ENCODE measurements at places on chromosomes 6 and 20.

DNA sequence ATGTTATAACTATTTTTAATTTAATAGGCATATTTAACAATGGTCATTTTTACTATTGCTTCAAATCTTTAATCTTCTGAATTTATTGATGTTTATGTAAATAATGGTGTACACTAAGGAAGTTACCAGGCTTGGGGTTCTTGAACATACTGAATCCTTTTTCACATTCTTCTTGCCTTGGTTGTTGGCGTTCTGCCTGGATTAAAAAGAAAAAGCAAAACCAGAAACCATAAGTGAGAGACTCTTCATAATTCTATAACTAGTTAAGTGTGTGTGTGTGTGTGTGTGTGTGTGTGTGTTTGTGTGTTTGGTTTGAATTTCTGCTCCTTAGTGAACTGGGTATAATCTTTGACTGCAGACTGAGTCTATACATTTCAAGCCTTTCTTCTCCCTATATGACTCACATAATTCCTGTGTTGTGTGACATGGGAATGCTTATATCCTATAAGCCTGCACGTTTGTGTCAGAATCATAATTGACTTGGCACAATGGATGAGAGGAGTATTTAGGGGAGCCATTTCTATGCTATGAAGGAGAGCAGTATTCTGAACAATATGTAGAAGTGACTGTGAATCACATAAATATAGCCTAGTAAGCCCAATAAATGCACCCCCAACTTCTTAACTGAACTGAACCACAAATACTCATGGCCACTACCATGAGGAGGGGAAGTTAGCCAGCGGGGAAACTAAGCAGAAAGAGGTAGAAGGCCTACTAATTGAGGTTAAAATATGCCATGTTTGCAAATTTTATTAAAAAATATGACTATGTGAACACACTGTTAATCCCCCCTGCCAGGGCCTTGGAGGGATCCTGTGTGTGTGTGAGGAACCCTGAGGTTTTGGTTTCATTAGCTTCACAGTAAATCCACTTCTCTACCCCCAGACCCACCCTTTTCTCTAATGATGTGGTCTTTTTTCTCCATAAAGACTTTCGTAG is 425.5 kb downstream of the BCKDHB start:
- peaks cover 4% of the 10 kb centered on the region for H3K27me3 ChIP-seq
- H3K4me1 ChIP-seq, result no peaks in the 10 kb centered on the region
- no peak overlapping the region for H3K27ac ChIP-seq
- no peak overlapping the region for H3K4me3 ChIP-seq
- no peak for DNase-seq

GRCh38 chr6:3088968-3089367 is 20.7 kb downstream of the RIPK1 start:
- no peak overlapping the region for H3K4me3 ChIP-seq
- H3K27ac ChIP-seq, result peak overlapping the region; percentile 68
- H3K27me3 ChIP-seq, result no peaks in the 10 kb centered on the region
- peaks cover 31% of the 10 kb centered on the region for H3K36me3 ChIP-seq
- peaks cover 12% of the 10 kb centered on the region for H3K4me1 ChIP-seq
- no peak for DNase-seq

DNA sequence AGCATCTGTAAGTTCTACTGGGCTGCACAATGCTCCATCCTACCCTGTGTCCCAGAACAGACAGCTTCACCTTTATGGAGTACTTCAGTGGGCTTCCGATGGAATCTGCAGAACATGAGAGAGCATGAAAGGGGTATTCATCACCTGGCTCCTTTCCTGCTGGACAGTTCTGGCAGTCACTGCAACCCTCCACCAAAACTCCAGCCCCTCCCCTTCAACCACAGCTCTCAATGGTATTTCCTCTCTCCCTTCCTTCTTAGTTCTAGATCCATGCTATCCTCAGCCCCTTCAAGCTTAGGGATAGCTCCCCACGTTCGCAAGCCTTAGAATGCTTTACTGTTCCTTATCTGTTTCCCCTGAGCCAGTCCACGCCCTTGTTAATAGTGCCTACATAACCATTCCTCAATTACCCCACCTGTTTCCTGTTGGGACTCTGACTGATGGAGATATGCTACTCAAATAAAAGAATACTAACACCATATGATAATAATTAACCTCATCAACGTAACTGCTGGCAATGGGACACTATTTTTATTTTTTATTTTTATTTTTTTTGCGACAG is 26.8 kb downstream of the TRAM2 start:
- H3K4me3 ChIP-seq, result no peak overlapping the region
- peaks cover 7% of the 10 kb centered on the region for H3K36me3 ChIP-seq
- H3K27me3 ChIP-seq, result no peaks in the 10 kb centered on the region
- DNase-seq, result no peak
- no peak overlapping the region for H3K27ac ChIP-seq

- no peak overlapping the region for H3K27ac ChIP-seq
- no peaks in the 10 kb centered on the region for H3K4me1 ChIP-seq
- no peaks in the 10 kb centered on the region for H3K27me3 ChIP-seq
- H3K36me3 ChIP-seq, result no peaks in the 10 kb centered on the region
- DNase-seq, result no peak
- H3K4me3 ChIP-seq, result no peak overlapping the region
These were observed 12.3 kb upstream of the DEFB112 start for GRCh38 chr6:50062051-50062450.

DNA sequence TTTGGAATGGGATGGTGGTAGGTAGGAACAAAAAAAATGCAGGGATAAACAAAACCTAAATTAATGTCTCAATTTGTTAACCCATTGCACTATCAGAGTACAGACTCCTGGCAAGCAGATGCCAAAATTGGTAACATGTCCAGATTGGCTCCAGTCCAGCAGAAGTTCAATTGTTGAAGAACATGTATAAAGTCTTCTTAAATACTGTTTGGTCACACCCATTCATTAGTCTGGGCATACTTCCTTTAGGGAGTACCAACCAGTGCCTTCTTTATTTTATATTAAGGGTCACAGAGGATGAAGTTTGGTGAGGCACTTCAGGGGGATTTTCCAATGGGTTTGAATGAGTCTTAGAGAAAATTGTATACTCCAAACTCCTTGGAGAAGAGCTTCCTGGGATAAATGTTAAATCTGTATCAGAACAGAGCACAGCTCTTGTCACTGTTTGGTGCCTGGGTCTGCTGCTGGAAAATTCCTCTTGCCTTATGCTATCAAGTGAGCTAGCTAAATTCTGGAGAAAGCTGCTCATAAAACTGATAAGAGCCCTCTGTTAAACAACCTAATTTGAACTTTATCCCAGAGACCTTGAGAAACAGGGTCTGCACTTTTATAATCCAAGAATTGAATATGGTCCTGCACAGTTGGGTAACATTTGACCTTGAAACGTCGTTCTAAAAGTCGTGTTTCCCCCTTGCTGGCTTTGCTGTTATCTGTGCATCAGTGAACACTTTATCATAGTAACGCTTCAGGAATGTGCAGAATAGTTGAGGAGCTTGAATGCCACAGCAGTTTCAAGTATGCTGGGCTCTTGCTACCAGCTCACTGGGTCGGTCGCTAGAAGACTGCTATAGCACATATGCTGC is 334.1 kb upstream of the CITED2 start:
- no peak overlapping the region for H3K27ac ChIP-seq
- H3K36me3 ChIP-seq, result no peaks in the 10 kb centered on the region
- no peaks in the 10 kb centered on the region for H3K4me1 ChIP-seq
- no peak overlapping the region for H3K4me3 ChIP-seq

GRCh38 chr6:1379788-1380147 is 9.6 kb upstream of the FOXF2 start:
- no peak overlapping the region for H3K27ac ChIP-seq
- no peak for DNase-seq
- peaks cover 27% of the 10 kb centered on the region for H3K4me1 ChIP-seq
- H3K36me3 ChIP-seq, result no peaks in the 10 kb centered on the region
- H3K27me3 ChIP-seq, result peaks cover 51% of the 10 kb centered on the region
- no peak overlapping the region for H3K4me3 ChIP-seq

- no peak overlapping the region for H3K4me3 ChIP-seq
- H3K36me3 ChIP-seq, result no peaks in the 10 kb centered on the region
- H3K4me1 ChIP-seq, result no peaks in the 10 kb centered on the region
- no peak for DNase-seq
These were observed 184.3 kb downstream of the TFAP2A start for GRCh38 chr6:10230531-10230930.

- peaks cover 13% of the 10 kb centered on the region for H3K4me1 ChIP-seq
- H3K27me3 ChIP-seq, result no peaks in the 10 kb centered on the region
- no peak overlapping the region for H3K27ac ChIP-seq
- H3K4me3 ChIP-seq, result no peak overlapping the region
- DNase-seq, result no peak
These were observed 35.2 kb upstream of the MLN start for GRCh38 chr6:33838983-33839382.

DNA sequence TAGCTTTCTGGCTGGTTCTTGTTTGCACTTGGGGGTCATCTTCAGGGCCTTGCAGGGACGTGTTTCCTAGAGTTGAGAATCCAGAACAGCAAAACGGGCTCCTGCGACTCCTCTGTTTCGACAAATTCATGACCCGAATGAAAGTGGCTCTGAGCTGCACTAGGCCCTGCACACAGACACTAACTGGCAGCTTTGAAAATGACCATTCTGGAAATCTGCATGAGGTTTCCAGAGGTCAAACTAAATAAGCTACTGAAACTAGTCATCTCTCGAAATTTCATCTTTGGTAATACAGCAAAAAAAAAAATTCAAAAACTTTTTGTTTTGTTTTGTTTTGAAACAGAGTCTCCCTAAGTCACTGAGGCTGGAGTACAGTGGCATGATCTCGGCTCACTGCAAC is 15.5 kb upstream of the BMP7 start:
- no peaks in the 10 kb centered on the region for H3K4me1 ChIP-seq
- no peak overlapping the region for H3K4me3 ChIP-seq
- no peaks in the 10 kb centered on the region for H3K36me3 ChIP-seq
- DNase-seq, result no peak
- H3K27me3 ChIP-seq, result peaks cover 34% of the 10 kb centered on the region
- H3K27ac ChIP-seq, result no peak overlapping the region

- H3K36me3 ChIP-seq, result no peaks in the 10 kb centered on the region
- no peaks in the 10 kb centered on the region for H3K27me3 ChIP-seq
- DNase-seq, result no peak
- no peak overlapping the region for H3K4me3 ChIP-seq
- no peaks in the 10 kb centered on the region for H3K4me1 ChIP-seq
- H3K27ac ChIP-seq, result no peak overlapping the region
These were observed 136.7 kb upstream of the RNF217 start for GRCh38 chr6:124825564-124825963.

DNA sequence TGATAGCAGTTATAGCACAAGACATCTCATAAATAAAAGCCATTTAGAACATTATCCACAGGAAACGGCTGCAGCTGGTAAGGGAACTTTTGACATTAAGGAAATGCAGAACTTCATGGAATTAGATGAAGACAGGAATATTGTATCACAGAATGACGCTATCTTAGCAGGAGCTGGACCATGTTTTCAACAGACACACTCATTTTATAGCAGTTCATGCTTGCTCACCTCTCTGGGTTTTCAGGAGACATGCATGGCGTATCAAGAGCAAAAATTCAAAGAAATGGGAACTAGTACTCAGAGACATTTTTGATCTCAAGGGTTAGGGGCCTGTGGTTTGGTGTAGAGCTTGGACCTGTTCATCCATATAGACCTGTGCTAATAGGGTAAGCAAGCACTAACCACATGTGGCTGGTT is 125.0 kb downstream of the FYN start:
- DNase-seq, result no peak
- peaks cover 10% of the 10 kb centered on the region for H3K36me3 ChIP-seq
- no peaks in the 10 kb centered on the region for H3K27me3 ChIP-seq
- peaks cover 45% of the 10 kb centered on the region for H3K4me1 ChIP-seq

- peak overlapping the region; percentile 1 for H3K4me3 ChIP-seq
- peaks cover 44% of the 10 kb centered on the region for H3K4me1 ChIP-seq
- H3K27ac ChIP-seq, result peak overlapping the region; percentile 75
- H3K36me3 ChIP-seq, result peaks cover 26% of the 10 kb centered on the region
These were observed 33.1 kb upstream of the FAM83D start for GRCh38 chr20:38893056-38893564.

DNA sequence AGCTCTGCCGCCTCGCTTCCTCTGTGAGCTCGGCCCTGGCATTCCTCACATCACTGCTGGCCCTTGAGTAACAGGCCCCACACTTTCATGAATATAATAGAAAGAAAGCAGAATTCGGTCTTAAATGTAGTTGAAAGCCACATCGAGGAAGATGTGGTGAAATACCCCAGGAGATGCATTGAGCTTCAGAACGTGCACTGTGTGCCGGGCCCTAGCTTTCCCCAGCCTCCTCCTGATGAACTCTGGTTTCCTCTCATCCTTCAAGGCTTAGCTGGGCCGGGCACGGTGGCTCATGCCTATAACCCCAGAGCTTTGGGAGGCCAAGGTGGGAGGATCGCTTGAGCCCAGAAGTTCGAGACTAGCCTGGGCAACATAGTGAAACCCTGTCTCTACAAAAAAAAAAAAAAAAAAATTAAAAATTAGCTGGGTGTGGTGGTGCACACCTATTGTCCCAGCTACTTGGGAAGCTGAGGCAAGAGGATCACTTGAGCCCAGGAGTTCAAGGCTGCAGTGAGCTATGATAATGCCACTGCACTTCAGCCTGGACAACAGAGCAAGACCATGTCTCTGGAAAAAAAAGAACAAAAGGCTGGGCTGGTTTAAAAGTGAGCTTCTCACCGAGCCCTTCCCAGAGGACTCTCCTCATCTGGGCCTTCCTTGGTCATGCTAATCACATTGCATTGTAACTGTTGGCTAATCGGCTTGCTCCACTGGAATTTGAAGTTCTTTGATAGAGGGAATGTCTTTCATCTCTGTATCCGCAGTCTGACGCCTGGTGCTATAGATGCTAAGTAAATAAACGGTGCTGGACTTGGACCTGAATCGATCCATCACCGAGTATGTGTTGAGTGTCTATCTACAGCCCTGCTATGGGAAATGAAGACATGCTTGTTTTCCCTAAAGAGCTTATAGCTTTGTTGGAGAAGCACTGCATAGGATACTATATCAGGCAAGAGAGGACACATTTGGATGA is 43.8 kb upstream of the FOXQ1 start:
- no peaks in the 10 kb centered on the region for H3K36me3 ChIP-seq
- no peak overlapping the region for H3K27ac ChIP-seq
- H3K27me3 ChIP-seq, result peaks cover 10% of the 10 kb centered on the region
- no peaks in the 10 kb centered on the region for H3K4me1 ChIP-seq
- H3K4me3 ChIP-seq, result no peak overlapping the region

DNA sequence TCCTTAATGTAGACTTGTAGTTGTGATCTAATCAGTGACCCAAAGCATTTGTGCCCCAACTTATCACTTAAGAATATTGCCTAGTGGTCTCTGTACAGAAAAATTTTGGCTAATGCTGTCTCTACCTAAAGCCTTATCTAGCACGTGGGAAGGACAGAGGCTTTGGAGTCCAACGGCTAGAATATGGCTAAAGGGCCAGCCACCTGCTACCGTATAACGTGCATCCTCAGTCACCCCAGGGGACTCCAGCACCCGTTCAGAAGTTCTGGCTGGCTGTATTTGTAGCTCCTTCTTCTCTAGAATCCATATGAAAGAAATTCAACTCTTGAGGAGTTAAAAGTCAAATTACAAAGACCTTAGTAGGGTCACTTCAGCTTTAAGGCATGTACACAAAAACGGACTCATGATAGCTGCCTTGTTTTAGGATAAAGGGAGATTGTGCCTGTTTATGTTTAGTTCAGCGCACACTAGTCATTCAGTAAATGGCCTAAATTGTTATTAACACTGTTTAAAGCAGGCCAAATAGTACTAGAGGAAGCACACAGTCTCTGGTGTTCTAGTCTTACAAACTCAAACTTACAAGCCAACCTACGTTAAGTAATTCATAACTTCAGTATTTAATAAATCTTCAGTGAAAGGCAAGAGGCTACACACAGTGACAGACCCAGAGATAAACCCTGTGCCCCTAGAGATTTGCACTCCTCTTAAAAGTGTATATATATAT is 407.5 kb upstream of the PLCB4 start:
- no peak overlapping the region for H3K4me3 ChIP-seq
- H3K27ac ChIP-seq, result peak overlapping the region; percentile 29
- H3K4me1 ChIP-seq, result no peaks in the 10 kb centered on the region
- no peaks in the 10 kb centered on the region for H3K36me3 ChIP-seq
- DNase-seq, result no peak

All from naive thymus-derived CD8-positive, alpha-beta T cell (primary cell).